ENCODE measurements at places on chromosomes 11 and 22.

DNA sequence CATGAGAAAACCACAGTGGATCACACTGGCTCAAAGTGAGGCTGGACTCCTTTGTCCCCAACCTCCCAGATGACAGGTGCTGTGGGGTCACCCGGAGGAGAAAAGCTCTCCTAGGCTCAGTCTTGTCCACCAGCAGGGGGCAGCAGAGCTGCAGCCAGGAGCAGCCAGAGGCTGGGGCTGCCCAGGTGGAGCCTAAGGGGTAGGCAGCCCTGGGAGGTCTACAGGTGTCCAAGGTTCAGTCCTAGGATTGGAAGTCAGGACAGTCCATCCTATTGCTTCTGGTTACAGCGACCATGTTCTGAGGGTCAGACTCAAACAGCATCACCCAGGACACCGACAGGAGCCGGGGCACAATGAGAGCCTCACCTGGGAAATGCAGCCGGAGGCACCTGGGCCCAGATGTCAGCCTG is 77.6 kb upstream of the IGLL5 start:
- DNase-seq: peak; percentile 88

GRCh38 chr11:104433751-104434150 is 269.8 kb upstream of the PDGFD start:
- no peak for DNase-seq

- no peak for DNase-seq
Observed at GRCh38 chr11:33652930-33653329, 47.7 kb downstream of the C11orf91 start.

GRCh38 chr22:36385491-36386350 is 2.0 kb downstream of the MYH9 start:
- peak; percentile 87 for DNase-seq

DNA sequence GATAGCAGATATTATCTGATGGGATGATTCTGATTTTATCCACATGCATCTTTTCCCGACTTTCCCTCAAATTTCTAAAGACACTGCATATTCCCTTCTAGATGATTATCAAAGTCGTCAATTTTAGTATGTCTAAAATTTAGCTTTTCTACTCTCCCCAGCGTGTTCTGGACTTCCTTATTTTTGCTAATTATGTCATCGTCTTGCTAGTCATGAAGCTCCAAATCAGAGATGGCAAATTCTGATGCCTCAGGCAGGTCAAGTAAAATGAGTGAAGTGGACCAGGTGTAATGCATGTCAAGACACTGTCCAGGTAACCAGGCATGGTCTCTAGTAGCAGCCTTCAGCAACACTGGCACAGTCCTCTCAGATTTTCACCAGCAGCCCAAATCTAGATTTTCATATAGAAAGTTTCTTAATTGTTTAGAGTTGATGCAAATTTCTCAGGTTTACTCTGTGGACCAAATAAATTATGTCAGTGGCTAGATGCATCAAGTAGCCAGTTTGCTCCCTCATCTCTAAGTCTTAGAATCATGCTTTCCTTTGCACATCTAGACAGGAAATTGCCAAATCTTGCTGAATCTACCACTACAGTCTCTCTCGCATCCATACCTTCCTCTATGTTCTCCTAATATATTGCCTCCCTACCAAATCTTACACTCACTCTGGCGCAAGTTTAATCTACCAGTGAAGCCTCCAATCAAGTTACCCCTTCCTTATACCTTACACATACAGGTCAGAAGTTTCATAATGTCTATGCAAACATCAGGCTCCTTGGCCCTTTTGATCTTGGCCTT is 10.6 kb downstream of the HSD17B12 start:
- DNase-seq: no peak

GRCh38 chr22:26635117-26635516 is 13.4 kb downstream of the CRYBA4 start:
- no peak for DNase-seq

DNA sequence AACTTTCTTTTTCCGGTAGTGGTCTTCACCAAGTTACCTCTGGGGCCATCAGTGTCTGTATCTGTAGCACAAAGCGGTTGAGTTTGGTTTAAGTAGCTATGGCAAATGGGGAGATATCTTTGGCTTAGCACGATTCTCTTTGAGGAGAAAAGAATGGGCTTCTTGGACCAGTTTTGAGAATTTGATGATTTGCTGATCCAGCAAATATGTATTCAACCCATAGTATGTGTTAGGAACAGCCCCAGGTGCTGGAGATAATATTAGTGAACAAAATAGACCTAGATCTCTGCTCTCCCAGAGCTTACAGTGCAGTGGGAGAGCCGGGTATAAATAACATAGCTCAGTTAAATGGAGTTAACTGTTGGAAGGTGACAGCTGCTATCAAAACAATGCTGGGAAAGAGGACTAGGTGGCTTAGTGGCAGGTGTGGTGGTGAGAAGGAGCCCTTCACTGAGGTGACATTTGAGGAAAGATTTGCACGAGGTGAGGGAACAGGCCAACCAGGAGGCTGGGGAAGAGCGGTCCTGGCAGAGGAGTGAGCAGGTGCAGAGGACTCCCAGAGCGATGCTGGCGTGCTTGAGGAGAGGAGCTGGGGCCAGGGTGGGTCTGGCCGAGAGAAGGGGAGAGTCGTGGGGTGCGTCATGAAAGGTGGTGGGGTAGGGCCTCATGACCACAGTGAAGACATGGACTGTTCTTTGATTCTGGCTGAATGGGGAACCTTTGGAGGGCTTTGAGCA is 5.0 kb downstream of the TBC1D22A start:
- DNase-seq: no peak

DNA sequence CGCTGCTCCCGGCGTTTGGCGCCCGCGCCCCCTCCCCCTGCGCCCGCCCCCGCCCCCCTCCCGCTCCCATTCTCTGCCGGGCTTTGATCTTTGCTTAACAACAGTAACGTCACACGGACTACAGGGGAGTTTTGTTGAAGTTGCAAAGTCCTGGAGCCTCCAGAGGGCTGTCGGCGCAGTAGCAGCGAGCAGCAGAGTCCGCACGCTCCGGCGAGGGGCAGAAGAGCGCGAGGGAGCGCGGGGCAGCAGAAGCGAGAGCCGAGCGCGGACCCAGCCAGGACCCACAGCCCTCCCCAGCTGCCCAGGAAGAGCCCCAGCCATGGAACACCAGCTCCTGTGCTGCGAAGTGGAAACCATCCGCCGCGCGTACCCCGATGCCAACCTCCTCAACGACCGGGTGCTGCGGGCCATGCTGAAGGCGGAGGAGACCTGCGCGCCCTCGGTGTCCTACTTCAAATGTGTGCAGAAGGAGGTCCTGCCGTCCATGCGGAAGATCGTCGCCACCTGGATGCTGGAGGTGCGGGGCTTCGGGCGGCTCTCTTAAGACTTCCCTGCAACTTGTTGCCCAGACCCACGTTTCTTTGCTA is at the start of gene CCND1:
TSS of gene CCND1 (plus strand) at position 162 of the 587 bp plus-strand sequence. CDS start at position 320, 158 bp downstream.
- DNase-seq: peak; percentile 76

DNA sequence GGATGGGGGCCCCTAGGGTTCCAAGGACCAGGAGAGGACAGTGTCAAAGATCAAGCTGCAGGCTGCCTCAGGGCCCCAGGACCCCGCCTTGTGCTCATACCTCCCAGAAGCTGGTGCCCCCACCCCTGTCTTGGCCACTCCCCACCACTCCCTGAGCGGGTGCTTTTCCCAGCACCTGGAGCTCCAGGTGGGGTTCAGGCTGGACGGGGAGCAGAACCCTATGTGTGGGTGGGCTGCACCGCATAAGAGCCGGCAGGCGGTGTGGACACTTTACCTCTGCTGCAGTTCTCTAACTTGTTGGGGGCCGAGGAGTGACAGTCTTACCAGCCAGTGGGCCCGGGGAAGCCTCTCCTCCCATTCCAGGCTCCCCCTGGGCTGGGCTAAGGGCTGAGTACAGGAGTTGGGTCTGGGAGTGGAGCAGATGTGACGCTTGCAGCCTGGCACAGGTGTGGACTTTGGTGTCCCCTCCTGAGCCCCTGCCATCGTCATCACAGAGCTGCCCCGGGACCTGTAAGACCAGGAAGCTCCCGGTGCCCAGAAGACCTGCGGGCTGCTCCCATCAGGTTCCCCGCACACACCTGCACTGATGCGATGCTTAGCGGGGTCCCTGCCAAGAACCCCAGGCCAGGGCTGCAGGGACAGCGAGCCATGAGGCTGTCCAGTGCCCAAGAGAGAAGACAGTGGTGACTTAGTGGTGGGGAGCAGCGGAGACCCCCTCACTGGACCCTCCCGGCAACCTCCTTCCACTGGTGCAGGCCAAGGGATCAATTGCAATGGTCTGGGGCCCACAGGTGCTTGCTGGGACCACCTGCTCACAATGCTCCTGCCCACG is 674.5 kb downstream of the BRD1 start:
- DNase-seq: peak; percentile 52

DNA sequence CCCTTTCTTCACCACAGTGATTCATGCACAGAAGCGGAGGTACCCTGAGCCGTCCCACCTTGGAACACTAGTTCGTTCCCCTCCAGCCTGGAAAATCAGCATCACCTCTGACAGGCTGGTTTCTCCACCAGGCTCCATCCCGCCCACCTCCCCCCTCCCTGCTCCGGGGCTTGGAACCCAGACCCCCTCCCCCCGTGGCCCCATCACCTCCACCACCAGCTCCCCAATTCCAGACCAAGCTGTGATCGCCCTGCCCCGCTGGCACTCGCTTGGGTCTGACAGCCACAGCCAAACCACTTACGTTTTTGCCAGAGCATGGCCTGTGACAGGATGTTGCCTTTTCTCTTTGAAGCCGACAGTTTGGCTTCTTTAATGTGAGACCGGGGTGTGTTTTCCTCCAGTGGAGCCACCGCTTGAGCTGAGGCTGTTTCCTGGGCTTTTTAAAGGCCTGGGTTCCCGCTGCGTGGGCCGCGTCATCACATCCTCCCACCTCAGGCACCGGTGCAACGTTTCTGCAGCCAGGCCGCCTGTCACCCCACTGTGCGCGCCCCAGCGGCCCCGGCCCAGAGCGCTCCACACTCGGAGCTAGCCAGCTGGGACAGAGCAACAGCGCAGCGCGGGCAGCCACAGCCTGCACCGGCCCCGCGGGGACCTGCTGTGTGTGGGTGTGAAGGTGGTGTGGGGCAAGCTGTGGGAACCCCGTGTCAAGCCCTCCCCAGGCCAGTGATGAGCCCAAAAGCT is at the start of gene POU2AF1:
TSS of gene POU2AF1 (minus strand) at position 415 of the 741 bp plus-strand sequence. CDS start at position 317, 98 bp downstream.
- DNase-seq: peak; percentile 87

- no peak for DNase-seq
Observed at GRCh38 chr11:101401245-101401644, 182.6 kb downstream of the TRPC6 start.

DNA sequence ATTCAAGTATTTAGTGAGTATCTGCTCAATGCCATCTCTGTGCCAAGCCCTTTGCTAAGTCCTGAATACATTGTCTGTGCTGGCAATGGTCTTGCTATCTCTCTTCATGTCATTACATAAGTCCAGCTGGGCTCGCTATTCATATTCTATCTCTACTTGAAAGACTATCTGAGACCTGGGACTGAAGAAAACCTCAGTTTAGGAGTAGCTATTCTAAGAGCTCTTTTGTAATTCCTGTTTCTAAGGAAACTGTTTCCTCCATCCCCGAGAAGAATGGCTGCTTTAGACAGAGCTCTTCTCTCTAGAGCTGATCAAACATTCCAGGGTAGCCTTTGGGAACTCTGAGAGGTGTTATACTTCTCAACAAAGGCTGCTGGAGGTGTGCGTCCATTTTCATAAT is 33.0 kb downstream of the SLC17A6 start:
- no peak for DNase-seq

Data from activated effector memory CD4-positive, alpha-beta T cell treated with anti-CD3 and anti-CD28 coated beads, Interleukin-2, amount 50 U/mL, for 16 hours (primary cell).